HS-27A (cell line): ENCODE measurements at places on chromosomes 11 and 22.

GRCh38 chr11:112734207-112734606 lies 227.0 kb upstream of the NCAM1 start:
- DNase-seq: no peak

GRCh38 chr11:26878959-26879581 lies 114.8 kb upstream of the FIBIN start:
- DNase-seq: no peak

- DNase-seq: no peak
Observed at GRCh38 chr11:92224407-92225124, at the start of gene FAT3. TSS of gene FAT3 (plus strand) at chr11:92224818. CDS start at chr11:92352113, 127,295 bp downstream.

GRCh38 chr11:36092314-36093030 lies 148.6 kb downstream of the LDLRAD3 start:
- DNase-seq: no peak

- no peak for DNase-seq
Observed at GRCh38 chr22:39530692-39531331, 1.7 kb downstream of the RPS19BP1 start.

DNA sequence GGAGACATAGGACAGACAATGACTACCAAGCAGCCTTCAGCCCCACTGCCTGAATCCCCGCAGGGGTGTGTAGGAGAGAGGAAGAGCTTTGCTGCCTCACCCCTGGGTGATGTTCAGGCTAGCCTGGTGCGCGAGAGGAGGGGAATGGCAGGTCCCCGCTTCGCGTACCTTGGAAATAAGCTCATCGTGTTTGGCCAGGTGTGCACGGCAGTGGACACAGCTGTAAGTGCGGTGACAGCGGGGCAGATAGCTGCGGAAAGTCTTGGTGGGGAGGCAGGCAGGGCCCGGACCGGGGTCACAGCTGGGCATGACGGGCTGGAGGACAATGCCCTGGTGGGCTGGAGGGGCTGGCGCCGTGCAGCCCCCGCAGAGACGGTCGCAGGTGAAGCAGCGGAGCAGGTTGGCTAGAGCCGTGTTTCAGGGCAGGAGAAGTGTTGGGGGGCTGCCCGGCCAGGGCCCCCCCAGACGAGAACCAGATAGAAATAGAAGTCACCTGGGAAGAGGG lies 2.9 kb downstream of the YPEL4 start:
- no peak for DNase-seq

DNA sequence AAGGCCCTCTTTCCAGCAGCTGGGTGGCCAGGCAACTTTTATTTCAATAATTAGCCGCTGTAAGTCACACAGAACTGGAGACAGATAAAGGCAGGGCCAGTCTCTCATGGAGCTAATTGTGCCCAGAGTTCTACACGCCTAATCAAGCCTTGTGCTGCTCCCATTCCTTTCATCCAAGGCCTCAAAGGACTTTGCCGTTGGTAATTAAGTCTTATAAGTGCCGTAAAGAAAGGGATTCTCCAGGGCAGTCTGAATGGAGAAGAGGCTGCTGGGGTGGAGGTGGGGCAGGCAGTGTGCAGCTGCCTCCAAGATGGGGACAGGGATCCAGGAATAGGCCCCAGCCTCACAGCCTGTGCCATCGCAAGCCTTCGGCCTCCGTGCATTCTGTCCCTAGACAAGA lies 357.9 kb downstream of the TENM4 start:
- DNase-seq: no peak

GRCh38 chr11:35173011-35173511 lies 34.1 kb downstream of the CD44 start:
- no peak for DNase-seq

DNA sequence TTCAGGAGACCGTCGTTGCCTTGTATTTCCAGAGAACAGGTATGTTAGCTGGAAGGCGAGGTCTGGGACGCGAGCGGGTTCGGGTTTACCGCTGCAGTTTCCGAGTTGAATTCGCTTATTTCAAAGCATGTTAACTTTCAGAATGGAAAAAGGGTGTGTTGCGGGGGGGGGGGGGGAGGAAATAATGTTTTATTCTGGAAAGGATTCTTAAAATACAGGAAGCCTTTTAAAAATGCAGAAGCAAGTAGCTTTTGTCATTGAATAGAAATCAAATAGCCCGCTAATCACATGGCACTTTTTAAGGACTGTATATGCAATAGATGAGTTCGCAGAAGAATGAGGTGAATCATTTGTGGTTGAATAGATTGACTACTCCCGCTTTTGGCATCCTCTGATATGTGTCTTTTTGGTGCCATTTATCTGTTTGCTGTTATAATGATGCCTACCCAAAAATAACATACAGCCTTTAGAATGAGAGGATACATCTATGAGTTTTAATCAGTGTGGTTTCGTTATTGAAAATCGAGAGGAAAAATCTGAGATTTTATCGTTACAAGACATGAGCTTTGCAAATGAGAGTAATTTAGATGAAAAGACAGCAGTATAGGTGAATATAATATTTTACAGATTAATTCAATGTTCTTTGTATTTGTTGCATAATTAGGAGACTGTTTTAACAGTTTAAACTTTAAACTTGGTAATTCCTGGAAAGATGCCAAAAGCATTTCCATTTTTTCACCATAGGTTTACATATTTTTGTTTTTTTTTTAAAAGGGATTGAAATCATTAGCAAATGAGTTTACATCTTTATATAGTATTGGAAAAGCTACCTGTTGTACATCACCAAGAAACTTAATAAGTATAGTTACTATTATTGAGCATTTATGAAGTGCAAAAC lies 1.7 kb downstream of the PDE3B start:
- no peak for DNase-seq

DNA sequence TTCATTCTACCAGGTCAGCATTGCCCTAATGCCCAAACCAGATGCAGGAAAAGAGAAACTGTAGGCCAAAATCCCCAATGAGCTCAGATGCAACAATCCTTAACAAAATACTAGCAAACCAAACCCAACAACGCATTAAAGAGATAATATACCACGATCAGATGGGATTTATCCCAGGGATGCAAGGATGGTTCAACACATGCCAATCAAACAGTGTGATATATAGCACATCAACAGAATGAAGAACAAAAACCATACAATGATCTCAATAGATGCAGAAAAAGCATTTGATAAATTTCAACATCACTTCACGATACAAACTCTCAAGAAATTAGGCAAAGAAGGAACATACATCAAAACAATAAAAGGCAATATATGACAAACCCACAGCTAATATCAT lies 45.0 kb downstream of the IMMP1L start:
- DNase-seq: no peak

DNA sequence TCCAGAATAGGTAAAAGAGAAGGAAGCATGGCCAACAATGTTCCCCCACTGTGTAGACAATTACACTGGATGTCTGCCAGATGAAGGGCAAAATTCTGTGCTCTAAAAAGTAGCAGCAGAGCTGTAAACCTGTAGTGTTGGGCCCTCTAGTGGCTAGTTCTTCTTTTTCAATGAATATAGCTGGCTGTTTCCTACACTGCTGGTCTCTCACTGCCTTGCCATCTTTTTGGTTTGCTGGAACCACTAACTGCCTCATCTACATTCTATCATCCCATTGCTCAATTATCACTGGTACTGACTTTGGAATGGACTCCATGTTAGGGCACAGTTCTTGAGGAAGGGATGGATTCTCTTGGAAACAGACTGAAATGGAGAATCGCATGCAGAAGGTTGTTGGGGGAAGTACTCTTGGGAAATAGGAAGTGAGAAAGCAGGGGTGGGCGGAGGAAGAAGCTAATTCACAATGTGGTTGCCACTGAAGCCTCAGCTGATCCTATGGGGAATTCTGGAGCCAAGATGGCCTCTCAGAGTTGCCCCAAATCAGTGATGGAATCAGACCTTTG lies 17.9 kb downstream of the KCNE3 start:
- peak; percentile 46 for DNase-seq

GRCh38 chr11:34439610-34440198 lies 970 bp downstream of the CAT start:
- DNase-seq: no peak

DNA sequence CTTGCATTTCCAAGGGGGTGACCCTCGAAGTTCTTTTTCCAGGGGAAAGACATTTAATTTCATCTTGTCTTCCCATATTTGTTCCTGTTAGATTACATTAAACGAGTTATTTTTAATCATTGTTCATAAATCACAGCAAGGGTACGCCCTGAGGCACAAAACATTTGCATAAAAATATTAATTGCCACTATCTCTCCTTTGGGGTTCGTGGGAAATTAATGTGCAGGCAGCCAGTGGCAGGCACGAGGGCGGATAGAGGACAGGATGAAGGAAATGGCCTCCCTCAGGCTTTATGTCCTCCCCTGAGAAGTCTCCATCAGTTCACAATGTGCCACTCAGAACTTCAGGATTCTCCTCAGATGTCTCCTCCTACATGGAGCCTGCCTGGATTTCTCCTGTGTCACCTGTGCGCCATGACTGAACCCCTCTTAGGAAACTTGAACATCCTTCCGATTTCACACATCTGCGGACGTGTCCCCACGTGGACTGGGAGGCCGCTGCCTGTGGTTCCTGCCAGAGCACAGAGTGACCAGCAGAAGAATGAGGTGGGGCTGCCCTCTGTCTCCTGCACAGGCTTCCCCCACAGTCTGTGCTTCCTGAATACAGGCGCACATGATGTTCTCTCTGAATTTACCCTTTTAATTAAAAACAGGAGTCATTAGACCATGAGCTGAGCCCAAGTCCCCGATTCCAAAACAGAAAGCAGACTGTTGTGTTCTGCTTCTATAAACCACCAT lies 1085.9 kb downstream of the TBC1D22A start:
- no peak for DNase-seq

DNA sequence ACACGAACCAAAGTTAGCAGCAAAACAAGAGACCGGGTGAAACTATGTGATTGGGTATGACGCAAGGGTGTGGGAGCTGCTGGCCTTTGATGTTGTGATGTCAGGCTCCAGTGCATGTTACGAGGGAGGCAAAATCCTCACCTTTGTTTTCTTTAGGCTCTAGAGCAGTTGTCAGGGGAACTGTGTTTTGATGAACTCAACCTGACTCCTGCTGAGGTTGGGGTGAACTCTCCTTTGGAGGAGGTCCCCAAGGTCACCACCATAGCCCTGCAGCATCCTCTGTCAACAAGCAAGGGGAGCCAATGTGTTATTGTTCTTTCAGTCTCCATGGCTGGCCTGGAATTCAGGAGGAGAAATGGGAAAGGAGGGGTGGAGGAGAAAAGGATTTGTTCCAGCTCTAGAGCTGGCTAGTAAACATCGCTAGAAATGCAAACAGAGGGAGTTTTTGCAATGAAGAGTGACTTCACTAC lies 33.8 kb downstream of the RASSF10 start:
- DNase-seq: no peak

DNA sequence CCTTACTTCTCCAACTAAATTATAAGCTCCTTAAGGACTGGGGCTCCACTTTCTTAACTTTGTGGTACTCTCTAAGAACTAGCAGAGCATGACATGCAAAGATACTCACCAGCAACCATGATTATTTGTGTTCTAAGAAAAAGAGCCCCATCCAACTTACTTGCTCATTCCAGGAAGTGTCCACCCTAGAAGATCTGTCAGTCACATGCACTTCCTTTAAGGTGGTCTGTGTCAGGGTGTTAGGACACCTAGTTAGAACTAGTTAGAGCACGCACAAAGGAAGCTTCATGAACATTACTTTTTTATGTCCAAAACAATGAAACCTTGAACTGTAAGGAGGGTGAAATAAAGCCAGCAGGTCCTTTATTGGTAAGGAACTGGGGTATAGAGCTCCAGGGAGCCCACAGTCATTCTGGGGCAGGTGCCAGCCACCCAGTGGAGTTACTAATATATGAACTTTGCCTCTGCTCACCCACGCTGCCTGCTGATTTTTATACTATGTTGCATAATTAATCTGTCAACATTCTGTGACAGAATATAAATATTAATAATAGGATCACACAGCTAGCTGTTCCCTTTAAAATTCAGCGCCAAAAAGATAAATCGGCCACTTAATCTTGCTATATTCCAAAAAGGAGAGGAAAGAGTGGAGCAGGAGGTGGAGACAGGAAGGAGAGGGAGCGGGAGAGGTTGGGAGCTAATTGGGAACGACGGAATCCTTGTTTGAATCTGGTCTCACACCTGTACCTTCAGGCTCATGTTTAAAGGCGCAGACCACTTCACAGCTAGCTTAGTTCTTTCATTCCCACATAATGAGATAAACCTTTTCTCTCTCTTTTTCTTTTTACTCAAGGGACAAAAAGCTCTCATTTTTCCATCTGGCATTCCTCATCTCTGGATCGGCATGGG lies 755.0 kb downstream of the OPCML start:
- no peak for DNase-seq

- no peak for DNase-seq
Observed at GRCh38 chr11:121210445-121211080, 82.0 kb upstream of the SC5D start.

- DNase-seq: no peak
Observed at GRCh38 chr11:65793625-65794400, 7.0 kb downstream of the OVOL1 start.

- DNase-seq: no peak
Observed at GRCh38 chr22:36183446-36183845, 18.2 kb downstream of the APOL4 start.

GRCh38 chr11:125591649-125592304 lies 875 bp upstream of the STT3A start:
- DNase-seq: no peak

- DNase-seq: no peak
Observed at GRCh38 chr11:62148271-62148980, 24.6 kb downstream of the INCENP start.

- no peak for DNase-seq
Observed at GRCh38 chr11:126194121-126194543, 17.3 kb downstream of the RPUSD4 start.
